Progenitor cell of endocrine pancreas (in vitro differentiated cells): ENCODE measurements at places on chromosomes 1 and 21.

DNA sequence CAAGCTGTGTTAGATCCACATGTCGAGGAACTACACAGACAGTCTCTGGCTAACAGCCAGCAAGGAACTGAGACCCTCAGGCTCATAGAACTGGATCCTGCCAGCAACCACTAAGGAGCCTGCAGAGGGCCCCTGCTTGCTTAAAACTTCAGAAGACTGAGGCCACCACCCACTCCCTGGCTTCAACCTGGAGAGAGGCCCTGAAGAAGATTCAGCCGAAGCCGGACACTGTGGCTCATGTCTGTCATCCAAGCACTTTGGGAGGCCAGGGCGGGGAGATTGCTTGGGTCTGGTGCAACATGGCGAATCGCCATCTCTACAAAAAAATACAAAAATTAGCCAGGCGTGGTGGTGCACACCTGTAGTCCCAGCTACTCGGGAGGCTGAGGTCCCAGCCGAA lies 92.6 kb upstream of the TMPRSS2 start:
- H3K4me1 ChIP-seq, result peaks cover 11% of the 10 kb centered on the region
- no peaks in the 10 kb centered on the region for H3K27me3 ChIP-seq
- H3K4me3 ChIP-seq, result no peak overlapping the region
- no peaks in the 10 kb centered on the region for H3K36me3 ChIP-seq
- DNase-seq, result no peak
- H3K27ac ChIP-seq, result no peak overlapping the region

GRCh38 chr1:201423655-201424054 lies 2.1 kb upstream of the TNNI1 start:
- H3K4me1 ChIP-seq, result peaks cover 2% of the 10 kb centered on the region
- no peak overlapping the region for H3K27ac ChIP-seq
- DNase-seq, result no peak

DNA sequence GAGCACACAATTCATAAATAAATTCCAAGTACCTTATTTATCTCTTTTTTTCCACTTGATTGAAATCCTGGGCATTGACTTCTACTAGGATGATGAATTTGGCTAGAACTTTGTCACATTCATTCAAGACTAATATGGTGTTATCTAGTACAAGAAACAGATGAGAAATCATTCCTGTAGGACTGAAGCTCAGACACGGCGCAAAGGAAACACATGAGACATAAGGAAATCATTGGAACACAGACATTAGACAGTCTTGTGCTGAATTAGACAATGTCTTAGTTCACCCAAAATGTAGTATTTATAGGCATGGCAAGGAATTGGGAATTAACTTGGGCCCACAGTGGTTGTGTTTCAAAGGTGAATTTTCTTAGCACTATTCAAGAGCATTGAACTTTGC lies 305.7 kb downstream of the SETD4 start:
- no peaks in the 10 kb centered on the region for H3K36me3 ChIP-seq
- peaks cover 78% of the 10 kb centered on the region for H3K27me3 ChIP-seq
- DNase-seq, result no peak
- no peak overlapping the region for H3K27ac ChIP-seq

DNA sequence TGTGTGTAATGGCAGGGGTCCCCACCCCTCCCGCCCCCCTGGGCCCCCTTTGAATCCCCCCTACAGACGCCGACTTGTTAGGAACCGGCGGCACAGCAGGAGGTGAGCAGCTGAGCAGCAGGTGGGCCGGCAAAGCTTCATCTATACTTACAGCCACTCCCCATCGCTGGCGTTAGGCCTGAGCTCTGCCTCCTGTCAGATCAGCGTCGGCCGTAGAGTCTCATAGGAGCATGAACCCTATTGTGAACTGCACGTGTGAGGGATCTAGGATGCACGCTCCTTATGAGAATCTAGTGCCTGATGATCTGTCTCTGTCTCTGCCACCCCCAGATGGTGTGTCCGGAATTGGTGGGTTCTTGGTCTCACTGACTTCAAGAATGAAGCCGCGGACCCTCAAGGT lies 14.9 kb upstream of the VPS26C start:
- DNase-seq, result no peak
- H3K4me3 ChIP-seq, result no peak overlapping the region
- H3K27me3 ChIP-seq, result peaks cover 12% of the 10 kb centered on the region
- no peak overlapping the region for H3K27ac ChIP-seq

DNA sequence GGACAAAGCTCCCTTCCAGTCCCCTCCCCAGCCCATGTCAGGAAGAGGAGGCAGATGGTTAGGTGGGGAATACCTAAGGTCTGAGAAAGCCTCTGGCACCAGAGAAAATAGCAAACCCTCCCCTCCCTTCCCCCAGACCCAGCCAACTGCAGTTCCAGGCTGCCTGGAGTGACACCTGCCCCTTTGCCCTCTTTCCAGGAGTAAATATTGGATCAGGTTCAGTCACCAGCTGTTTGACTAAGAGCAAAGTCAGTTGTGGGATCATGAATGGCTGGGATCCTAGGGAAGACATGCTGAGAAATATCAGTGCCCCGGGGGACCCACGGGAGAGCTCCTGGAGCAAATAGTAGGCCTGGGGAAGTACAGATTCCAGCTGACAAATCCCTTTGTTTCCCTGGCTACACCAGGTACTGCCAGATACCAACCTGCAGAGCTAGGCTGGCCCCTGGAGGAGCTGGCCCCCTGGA lies 12.2 kb upstream of the CDK18 start:
- no peak for DNase-seq
- peaks cover 37% of the 10 kb centered on the region for H3K27me3 ChIP-seq
- no peak overlapping the region for H3K27ac ChIP-seq
- no peak overlapping the region for H3K4me3 ChIP-seq
- no peaks in the 10 kb centered on the region for H3K36me3 ChIP-seq

- H3K4me3 ChIP-seq, result no peak overlapping the region
- H3K36me3 ChIP-seq, result no peaks in the 10 kb centered on the region
- no peaks in the 10 kb centered on the region for H3K4me1 ChIP-seq
- H3K27ac ChIP-seq, result no peak overlapping the region
- no peaks in the 10 kb centered on the region for H3K27me3 ChIP-seq
Measured at GRCh38 chr1:170836141-170836540, 99.2 kb upstream of the MROH9 start.

- H3K36me3 ChIP-seq, result no peaks in the 10 kb centered on the region
- H3K4me3 ChIP-seq, result no peak overlapping the region
- no peak overlapping the region for H3K27ac ChIP-seq
- no peak for DNase-seq
- H3K27me3 ChIP-seq, result peaks cover 19% of the 10 kb centered on the region
- peaks cover 7% of the 10 kb centered on the region for H3K4me1 ChIP-seq
Measured at GRCh38 chr1:201192261-201192788, 1.7 kb downstream of the IGFN1 start.

GRCh38 chr1:177010211-177010825 lies 154.2 kb downstream of the ASTN1 start:
- H3K36me3 ChIP-seq, result no peaks in the 10 kb centered on the region
- no peaks in the 10 kb centered on the region for H3K4me1 ChIP-seq
- H3K4me3 ChIP-seq, result no peak overlapping the region
- H3K27ac ChIP-seq, result no peak overlapping the region
- DNase-seq, result no peak
- peaks cover 14% of the 10 kb centered on the region for H3K27me3 ChIP-seq

DNA sequence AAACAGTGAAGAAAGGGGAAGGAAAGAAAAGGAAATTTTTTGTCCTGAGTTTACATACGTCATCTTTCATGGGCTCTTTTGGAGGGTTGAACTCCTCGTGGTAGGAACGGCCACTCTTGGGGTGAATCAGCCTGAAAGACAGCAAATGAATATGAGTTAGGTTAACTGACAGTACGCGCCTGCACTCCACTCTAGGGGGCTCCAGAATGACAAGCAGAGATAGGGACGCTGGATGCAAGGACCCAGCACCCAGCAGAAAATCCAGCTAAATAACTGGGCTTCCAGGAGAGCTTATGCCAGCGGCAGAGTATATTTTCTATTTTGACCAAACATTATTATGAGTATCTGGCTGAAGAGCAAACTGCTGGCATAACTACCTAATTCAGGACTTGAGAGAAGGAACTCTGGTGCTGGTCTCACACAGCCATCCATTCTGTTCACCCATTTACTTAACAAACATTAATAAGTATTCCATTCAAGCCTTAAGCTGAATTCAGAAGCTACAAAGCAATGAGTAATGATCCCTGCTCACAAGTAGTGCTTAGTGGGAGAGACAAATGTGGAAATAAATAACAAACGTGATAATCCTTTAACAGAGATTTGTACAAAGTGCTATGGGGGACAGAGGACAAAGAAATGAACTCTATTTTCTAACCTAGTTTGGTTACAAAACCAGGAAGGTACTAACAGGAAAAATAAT lies 22.1 kb downstream of the AK2 start:
- DNase-seq, result no peak
- peak overlapping the region; percentile 39 for H3K27ac ChIP-seq
- no peak overlapping the region for H3K4me3 ChIP-seq
- H3K27me3 ChIP-seq, result no peaks in the 10 kb centered on the region
- H3K36me3 ChIP-seq, result peaks cover 29% of the 10 kb centered on the region

GRCh38 chr1:25023826-25024225 lies 93.8 kb upstream of the RUNX3 start:
- H3K27me3 ChIP-seq, result peaks cover 5% of the 10 kb centered on the region
- peak overlapping the region; percentile 64 for H3K27ac ChIP-seq
- no peak for DNase-seq
- H3K4me1 ChIP-seq, result no peaks in the 10 kb centered on the region

DNA sequence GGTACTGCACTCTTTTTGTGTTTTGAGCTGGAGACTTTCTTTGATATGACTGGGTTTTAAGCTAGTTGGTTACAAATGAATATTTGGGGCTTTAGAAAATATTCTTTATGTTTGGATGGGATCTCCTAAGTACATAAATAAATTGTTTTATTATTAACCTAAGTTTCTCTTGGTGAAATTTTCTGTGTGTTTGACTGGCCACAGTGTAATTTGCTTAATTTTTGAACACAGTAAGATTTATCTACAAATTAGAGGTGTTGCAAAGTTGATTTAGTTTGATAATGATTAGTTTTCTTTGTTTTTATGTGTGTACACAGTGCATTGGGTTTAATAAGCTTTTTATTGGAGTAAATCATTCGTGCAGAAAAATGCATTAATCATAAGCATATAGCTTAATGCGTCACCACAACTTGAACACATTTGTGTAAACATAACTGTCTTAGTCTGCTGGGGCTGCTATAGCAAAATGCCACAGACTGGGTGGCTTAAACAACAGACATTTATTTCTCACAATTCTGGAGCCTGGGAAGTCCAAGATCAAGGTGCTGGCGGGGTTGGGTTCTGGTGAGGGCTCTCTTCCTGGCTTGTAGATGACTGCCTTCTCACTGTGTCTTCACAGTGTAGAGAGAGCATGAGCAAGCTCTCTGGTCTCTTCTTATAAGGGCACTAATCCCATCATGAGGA lies 17.4 kb upstream of the SLC6A9 start:
- H3K36me3 ChIP-seq, result no peaks in the 10 kb centered on the region
- no peak for DNase-seq
- peaks cover 25% of the 10 kb centered on the region for H3K27me3 ChIP-seq
- H3K27ac ChIP-seq, result peak overlapping the region; percentile 44
- H3K4me3 ChIP-seq, result no peak overlapping the region

- DNase-seq, result peak; percentile 92
- peak overlapping the region; percentile 20 for H3K27ac ChIP-seq
- H3K4me3 ChIP-seq, result peak overlapping the region; percentile 88
- H3K4me1 ChIP-seq, result peaks cover 27% of the 10 kb centered on the region
Measured at GRCh38 chr1:155322953-155323728, 2.4 kb downstream of the RUSC1 start.

DNA sequence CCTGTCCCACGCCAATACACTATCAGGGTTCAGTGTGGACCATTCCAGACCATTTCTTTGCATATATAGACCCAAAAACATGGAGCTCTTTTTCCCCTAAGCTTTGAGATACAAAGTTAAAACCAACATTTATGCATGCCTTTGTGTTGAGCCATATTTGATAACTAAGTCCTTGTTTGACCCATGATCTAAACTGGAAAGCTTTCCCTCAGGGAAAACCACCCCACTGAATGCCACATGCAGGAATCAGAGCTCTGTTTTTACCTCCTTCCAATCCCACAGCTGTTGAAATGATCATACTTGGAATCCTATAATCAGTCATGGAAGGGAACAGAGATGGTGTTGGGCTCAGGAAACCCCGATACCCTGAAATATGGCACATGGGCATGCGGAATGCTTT lies 14.8 kb upstream of the SLC45A1 start:
- H3K4me1 ChIP-seq, result no peaks in the 10 kb centered on the region
- H3K36me3 ChIP-seq, result no peaks in the 10 kb centered on the region
- H3K4me3 ChIP-seq, result no peak overlapping the region
- H3K27me3 ChIP-seq, result no peaks in the 10 kb centered on the region
- DNase-seq, result no peak

DNA sequence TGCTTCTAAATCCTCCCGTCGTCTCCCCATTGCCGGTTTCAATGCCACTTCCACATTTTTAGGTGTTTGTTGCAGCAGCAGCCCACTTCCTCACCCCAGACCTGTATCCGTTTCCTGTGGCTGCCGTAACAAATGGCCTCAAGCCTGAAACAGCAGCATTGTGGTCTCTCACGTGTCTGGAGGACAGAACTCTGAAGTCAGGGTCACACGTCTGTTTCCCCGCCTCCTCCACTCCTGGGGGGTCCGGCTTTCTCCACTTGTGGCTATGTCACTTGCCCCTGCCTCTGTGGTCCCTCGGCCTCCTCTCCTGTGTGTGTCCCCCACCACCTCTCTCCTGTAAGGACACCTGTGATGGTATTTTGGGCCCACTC lies 21.8 kb downstream of the TRPM2 start:
- no peaks in the 10 kb centered on the region for H3K36me3 ChIP-seq
- no peak overlapping the region for H3K4me3 ChIP-seq
- no peak overlapping the region for H3K27ac ChIP-seq
- peaks cover 32% of the 10 kb centered on the region for H3K27me3 ChIP-seq
- no peak for DNase-seq

- H3K36me3 ChIP-seq, result no peaks in the 10 kb centered on the region
- DNase-seq, result no peak
- H3K4me1 ChIP-seq, result peaks cover 23% of the 10 kb centered on the region
- H3K27ac ChIP-seq, result no peak overlapping the region
- no peaks in the 10 kb centered on the region for H3K27me3 ChIP-seq
Measured at GRCh38 chr1:15757016-15757543, 1.5 kb upstream of the FBLIM1 start.
